ENCODE measurements at places on chromosomes 2 and 18. TPM values are rescaled to one million over a fixed set of nuclear protein-coding genes. Genes with fewer than 3 reads are reported as not detected.

- no peaks in the 10 kb centered on the region for H3K4me1 ChIP-seq
- no peaks in the 10 kb centered on the region for H3K27me3 ChIP-seq
- no peak overlapping the region for H3K4me3 ChIP-seq
- H3K36me3 ChIP-seq = no peaks in the 10 kb centered on the region
- H3K27ac ChIP-seq = peak overlapping the region; percentile 48
Observed at GRCh38 chr2:59691518-59692190, 861.8 kb downstream of the BCL11A start.

- no peak overlapping the region for H3K27ac ChIP-seq
- H3K27me3 ChIP-seq = no peaks in the 10 kb centered on the region
- no peak overlapping the region for H3K4me3 ChIP-seq
- H3K4me1 ChIP-seq = no peaks in the 10 kb centered on the region
Observed at GRCh38 chr2:235155163-235155562, 203.3 kb downstream of the SH3BP4 start.

DNA sequence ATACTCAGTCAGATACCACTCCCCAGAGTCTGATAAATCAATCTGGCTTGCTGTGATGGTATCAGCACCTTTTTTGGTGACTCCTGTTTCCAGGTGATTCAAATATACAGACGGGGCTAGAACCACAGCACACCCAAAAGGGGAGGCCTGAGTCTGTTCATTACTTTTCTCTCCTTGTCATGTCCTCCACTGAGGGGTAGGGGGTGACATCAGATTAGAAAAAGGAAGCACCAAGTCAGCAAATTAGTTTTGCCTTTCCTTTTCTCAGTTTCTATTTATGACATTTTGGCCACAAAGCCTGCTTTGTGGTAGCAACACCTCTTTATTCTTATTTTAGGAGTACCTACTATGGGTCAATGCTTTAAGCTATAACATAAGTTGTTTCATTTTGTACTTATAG, 127.4 kb downstream of the CCDC102B start:
- DNase-seq = no peak
- no peak overlapping the region for H3K4me3 ChIP-seq
- H3K4me1 ChIP-seq = no peaks in the 10 kb centered on the region
- no peaks in the 10 kb centered on the region for H3K36me3 ChIP-seq

DNA sequence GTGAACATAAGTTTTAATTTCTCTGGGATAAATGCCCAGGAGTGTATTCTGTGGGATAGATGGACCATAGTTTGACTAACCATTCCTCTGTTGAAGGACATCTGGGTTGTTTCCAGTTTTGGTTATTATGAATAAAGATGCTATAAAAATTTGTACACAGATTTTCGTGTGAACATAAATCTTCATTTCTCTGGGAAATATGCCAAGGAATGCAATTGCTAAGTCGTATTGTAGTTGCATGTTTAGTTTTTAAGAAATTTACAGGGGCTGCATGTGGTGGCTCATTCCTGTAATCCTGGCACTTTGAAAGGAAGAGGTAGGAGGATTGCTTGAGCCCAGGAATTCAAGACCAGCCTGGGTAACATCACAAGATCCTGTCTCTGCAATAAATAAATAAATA, 6.9 kb upstream of the SLC11A1 start:
- DNase-seq = no peak
- no peak overlapping the region for H3K27ac ChIP-seq
- H3K36me3 ChIP-seq = no peaks in the 10 kb centered on the region
- H3K4me3 ChIP-seq = no peak overlapping the region
- H3K4me1 ChIP-seq = no peaks in the 10 kb centered on the region
- H3K27me3 ChIP-seq = no peaks in the 10 kb centered on the region

The GPR45 gene
- total RNA-seq = not detected
